Fibroblast of lung (primary cell): ENCODE measurements at places on chromosomes 12 and 14.

DNA sequence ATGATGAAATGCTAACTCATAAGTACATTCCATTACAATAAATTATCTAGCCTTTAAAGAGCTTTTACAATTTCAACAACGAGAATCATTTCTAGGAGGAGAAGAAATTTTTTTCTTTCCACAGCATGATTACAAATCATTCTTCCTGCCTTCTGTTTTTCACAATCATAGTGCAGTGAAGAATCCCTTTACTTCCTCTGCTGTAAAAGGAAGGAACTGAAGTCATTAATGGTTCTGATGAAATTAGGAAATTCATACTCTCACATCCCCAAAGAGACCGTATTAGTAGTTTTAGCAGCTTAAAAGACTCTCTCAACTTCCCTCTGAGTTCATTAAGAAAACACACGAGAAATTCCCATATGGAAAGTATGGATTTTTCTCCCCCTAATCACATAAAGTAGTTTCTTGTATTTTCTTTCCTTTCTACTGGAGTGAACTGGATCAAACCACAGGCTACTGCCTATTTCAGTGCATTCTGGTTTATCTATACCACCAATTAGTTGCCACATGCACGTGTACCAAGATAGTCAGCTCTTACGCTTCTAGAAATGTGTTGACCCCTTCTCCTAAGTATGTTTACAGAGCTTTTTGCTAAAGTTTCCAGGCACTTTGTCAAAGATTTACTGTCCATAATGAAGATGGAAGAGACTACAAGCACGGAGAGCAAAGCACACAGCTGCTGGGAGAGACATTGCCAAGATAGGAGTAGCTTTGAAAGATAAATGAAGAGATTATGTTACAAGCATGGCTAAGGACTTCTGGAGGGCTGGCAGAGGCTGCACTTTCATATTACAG is 58.9 kb upstream of the KITLG start:
- peak overlapping the region; percentile 13 for H3K4me3 ChIP-seq
- peak; percentile 80 for DNase-seq
- H3K27ac ChIP-seq = peak overlapping the region; percentile 36
- no peaks in the 10 kb centered on the region for H3K27me3 ChIP-seq
- no peaks in the 10 kb centered on the region for H3K36me3 ChIP-seq

DNA sequence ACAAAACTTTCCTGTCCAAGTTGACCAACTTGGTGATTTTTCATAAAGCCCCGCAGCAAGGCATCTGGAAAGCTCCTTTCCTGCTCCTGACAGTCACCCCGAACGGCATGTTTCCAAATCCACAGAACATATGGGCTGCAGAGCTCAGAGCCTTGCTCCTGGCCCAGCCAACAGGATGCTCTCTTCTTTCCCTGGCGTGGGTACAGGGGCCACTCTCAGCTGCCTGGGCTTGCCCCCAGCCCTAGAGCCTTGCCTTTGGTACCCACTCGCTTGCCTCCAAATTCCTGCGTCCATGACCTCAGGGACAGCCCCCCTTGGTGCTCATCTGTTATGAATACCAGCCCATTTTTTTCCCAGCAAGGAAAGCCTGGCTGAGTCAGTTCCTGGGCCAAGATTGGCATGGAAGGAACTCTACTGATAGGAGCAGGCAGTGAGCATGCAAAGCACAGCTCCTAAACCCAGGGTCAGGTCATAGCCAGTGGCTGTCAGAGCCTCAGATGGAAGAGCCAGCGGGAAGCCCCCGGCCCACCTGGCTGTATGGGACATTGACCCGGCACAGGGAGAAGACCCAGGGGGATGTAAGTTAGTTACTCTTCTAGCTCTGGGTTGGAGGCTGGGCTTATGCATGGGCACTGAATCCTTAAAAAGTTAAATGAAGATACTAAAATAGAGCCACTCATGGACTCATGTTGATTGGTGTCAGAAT is 105.3 kb upstream of the RTL1 start:
- peak; percentile 9 for DNase-seq
- no peak overlapping the region for H3K27ac ChIP-seq
- no peaks in the 10 kb centered on the region for H3K27me3 ChIP-seq
- no peaks in the 10 kb centered on the region for H3K4me1 ChIP-seq
- no peak overlapping the region for H3K4me3 ChIP-seq
- H3K36me3 ChIP-seq = peaks cover 4% of the 10 kb centered on the region

DNA sequence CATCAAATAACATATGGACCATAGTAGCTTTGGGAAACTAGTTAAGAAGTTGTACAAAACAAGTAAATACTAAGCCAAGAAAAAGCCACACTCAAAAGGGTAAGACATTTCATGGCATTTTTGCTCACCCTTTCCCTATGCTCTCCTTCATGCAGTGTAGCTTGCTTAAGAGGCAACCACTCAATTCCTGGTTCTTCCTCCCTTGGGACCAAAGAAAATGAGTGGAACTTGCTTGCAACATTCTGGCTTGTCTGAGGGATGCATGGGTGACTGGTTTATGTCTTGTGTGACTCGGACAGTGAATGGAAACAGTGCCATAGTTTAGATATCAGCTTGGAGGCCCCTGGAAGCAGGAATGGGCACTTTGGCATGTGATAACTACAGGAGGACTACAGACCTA is 252.0 kb upstream of the ARID2 start:
- no peaks in the 10 kb centered on the region for H3K4me1 ChIP-seq
- H3K27me3 ChIP-seq = no peaks in the 10 kb centered on the region
- no peaks in the 10 kb centered on the region for H3K36me3 ChIP-seq

DNA sequence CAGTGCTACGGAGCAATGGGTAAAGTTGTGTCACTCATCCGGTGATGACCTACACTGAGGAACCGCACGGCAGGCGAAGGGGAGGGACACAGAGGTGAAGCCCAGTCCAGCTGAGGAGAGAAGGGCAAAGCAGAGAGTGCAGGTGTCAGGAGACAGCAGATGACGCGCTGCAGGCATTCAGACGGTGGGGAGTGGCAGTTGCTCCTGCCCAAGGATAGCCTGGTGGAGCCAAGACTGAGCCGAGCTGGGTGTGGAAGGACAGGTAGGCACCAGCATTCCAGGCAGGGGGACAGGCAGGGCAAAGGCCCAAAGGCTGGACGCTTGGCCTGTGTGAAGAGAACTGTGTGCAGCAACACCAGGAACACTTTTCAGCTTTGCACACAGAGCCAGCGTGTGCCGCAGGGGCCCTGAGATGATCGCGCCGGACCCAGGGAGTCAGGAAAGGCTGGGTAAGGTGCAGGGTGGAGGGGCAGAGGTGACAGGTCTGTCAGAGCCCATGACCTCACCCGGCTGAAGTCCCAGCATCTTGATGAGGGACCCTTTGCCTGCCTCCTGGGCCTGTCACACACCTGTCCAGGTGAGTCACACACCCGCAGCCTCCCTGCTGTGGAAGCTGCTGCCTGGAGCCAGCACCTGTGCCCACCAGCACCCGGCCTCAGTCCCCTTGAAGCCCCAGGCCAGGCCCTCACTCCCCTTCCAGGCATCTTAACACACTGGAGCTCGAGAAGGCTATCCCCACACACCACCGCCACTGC is 48.4 kb downstream of the TSPAN11 start:
- H3K4me1 ChIP-seq = no peaks in the 10 kb centered on the region
- no peak for DNase-seq
- H3K36me3 ChIP-seq = no peaks in the 10 kb centered on the region
- no peak overlapping the region for H3K27ac ChIP-seq
- peaks cover 13% of the 10 kb centered on the region for H3K27me3 ChIP-seq

- H3K4me3 ChIP-seq = peak overlapping the region; percentile 57
- H3K4me1 ChIP-seq = peaks cover 3% of the 10 kb centered on the region
- H3K27me3 ChIP-seq = peaks cover 27% of the 10 kb centered on the region
- peak; percentile 59 for DNase-seq
Measured at GRCh38 chr14:51095854-51096823, 1.2 kb upstream of the TRIM9 start.

DNA sequence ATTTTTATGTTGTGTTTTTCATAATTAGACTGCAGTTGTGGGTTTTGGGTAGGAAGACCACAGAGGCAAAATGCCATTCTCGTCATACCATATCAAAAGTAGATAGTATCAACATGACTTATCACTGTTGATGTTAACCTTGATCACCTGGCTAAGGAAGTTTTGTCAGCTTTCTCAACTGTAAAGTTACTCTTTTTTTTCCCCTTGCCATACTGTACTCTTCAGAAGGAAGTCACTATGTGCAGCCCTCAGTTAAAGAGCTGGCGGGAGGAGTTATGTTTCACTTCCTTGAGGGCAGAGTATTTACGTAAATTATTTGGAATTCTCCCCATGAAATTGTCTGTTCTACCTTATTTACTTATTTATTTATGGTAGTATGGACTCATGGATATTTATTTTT is 78.7 kb downstream of the PRORP start:
- no peaks in the 10 kb centered on the region for H3K36me3 ChIP-seq
- H3K27me3 ChIP-seq = no peaks in the 10 kb centered on the region
- no peak overlapping the region for H3K27ac ChIP-seq
- peaks cover 6% of the 10 kb centered on the region for H3K4me1 ChIP-seq
